HEK293T (cell line): ENCODE measurements at places on chromosomes 6 and 20.

- DNase-seq, result no peak
Measured at GRCh38 chr6:168877821-168878282, 375.8 kb downstream of the THBS2 start.

GRCh38 chr6:45577836-45578504, 200.2 kb upstream of the SUPT3H start:
- no peak for DNase-seq

GRCh38 chr6:47083586-47084047, 41.5 kb upstream of the ADGRF1 start:
- no peak for DNase-seq

- no peak for DNase-seq
Measured at GRCh38 chr6:69084746-69085335, 449.8 kb downstream of the ADGRB3 start.

DNA sequence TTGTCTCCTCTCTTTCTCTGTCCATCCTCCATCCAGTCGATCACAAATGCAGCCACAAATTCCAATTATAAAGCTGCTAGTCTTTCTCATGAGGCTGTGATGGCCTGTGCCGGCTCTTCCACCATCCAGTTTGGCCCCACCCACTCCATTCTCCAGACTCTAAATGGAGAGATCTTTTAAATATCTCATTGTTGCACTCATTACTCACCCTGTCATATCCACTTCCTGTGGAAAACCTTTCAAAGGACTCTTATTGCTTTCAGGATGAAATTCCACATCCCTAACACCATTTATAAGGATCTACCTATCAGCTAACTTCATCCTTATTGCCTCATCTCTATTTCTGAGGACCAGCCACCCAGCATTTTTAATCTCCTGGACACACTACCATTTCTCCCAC, 70.6 kb downstream of the NRN1 start:
- DNase-seq, result no peak

- DNase-seq, result no peak
Measured at GRCh38 chr6:100228437-100228833, 234.4 kb upstream of the MCHR2 start.

DNA sequence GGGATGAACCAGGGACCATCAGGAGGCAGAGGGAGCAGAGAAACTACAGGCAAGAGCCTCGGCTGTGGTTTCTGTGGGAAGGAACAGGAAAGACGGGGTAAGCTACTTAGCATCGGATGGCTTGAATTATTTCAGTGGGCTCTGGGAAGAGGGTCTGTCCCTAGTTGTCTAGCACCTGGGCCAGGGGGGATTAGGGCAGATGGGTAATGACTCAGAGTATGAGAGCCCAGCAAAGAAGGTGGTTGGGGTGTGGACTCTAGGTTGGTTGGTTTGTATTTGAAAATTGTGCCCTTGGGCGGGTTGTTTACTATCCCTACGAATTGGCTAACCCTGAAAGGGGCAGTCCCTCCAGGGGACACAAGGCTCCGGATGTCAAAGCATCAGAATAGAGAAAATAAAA, 148.5 kb upstream of the TAB2 start:
- no peak for DNase-seq

DNA sequence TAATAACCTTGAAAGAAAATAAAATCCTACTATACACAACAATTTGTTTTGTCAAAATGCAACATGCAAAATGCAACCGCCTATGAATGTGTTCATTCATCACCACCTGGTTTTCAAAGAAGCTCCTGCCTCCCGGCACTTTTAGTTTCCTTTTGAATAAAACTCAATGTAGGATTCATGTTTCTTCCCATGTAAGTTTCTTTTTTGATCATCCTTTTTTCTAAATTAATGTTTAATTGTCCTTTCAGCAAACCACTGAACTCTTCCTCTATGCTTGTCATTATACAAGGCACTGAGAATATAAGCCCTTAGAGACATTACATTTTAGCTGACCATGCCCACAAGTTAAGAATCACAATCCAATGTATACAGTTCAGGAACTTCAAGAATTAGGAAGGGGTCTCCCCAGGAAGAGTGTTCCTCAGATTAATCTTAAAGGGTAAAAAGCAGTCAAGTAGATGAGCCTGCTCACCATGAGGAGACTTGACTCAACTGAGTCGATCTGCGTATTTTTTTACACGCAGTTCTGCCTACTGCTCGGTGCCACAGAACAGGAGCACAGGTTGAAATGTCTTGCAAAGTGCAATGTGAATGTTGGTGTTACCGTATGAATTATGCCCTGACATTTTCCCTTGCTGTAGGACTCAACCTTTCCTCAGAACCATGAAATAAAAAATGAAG, 7.2 kb upstream of the THEMIS start:
- DNase-seq, result no peak

- DNase-seq, result no peak
Measured at GRCh38 chr6:138431256-138432062, 27.4 kb downstream of the HEBP2 start.

DNA sequence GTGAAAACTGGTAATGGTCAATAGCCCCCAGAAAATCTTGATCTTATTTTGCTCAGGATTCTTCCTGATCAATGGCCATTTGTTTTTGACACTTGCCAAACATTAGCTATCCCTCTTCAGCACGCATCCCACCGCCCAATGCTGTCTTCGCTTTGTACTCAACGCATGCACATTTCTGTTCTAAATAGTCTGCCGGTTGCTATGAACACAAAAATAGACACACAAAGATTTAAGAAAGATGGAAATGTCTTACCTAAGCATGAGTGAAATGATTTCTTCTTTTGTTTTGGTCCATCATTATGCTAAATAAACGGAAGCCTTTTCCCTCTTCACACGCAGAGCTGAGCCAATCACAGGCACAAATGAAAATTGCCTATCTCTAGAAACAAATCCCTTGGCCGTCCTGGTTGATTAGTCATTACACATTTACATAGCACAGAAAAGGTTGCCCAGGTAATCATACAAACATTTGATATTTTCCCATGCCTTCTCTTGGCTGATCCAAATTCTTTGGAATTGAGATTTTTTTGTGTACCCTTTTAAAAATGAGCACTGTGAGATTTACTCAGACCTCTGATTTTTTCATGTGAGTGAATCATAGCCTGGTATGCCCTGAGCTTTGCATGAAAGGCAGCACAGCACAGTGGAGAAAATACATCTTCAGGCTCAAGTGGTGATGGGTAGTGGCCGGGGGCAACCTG, 70.5 kb upstream of the FAM184A start:
- DNase-seq, result no peak

DNA sequence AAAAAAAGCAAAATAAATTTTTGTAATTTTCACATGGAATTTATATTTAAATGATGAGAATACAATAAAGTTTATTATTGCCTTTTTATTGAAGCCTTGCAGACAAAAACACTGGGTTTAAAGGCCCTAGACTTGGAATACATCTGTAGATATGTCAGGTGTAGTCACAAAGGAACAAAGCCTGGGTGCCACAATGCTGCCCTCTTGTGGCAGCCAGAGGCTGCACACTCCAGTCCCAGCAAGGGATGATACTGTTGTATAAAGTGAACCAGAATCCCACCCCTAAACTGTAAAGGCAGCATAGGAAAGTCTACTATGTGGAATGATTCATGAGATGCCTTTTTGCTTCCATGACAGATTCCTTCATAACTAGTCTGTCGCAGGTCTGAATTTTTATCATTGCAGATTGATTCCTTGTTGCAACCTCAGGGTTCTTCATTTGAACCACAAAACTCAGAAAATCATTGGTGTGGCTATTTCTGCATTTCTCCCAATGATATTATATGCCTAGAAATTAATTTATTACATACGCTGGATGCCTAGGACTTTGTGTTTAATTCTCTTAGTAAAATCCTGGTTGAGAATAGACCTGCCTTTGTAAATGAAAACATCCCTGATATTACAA, 37.0 kb downstream of the MAK start:
- DNase-seq, result peak; percentile 80

- DNase-seq, result no peak
Measured at GRCh38 chr6:132089173-132089572, 138.0 kb upstream of the CCN2 start.

- no peak for DNase-seq
Measured at GRCh38 chr6:7148100-7148822, 40.5 kb downstream of the RREB1 start.

DNA sequence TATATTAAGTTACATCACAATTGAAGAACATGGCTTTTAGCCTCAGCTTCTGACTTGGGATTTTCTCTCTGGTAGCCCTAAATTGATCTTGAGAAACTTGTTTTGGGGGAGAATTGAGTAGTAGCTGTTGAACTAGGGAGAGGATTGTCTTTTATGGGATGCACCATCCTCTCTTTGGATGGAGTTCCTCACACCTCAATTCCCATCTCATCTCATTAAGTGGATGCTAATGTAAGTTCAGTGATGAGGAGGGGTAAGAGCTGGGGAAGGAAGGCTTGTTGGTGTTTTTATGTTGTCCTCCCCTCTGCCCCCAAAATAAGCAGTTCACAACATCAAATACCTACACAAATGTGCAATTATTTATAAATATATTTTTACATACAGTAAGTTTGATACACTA, 4.0 kb downstream of the GJA1 start:
- no peak for DNase-seq

GRCh38 chr20:37803438-37804307, 99.3 kb upstream of the VSTM2L start:
- no peak for DNase-seq

GRCh38 chr20:21377701-21378100, 19.6 kb downstream of the NKX2-4 start:
- no peak for DNase-seq

DNA sequence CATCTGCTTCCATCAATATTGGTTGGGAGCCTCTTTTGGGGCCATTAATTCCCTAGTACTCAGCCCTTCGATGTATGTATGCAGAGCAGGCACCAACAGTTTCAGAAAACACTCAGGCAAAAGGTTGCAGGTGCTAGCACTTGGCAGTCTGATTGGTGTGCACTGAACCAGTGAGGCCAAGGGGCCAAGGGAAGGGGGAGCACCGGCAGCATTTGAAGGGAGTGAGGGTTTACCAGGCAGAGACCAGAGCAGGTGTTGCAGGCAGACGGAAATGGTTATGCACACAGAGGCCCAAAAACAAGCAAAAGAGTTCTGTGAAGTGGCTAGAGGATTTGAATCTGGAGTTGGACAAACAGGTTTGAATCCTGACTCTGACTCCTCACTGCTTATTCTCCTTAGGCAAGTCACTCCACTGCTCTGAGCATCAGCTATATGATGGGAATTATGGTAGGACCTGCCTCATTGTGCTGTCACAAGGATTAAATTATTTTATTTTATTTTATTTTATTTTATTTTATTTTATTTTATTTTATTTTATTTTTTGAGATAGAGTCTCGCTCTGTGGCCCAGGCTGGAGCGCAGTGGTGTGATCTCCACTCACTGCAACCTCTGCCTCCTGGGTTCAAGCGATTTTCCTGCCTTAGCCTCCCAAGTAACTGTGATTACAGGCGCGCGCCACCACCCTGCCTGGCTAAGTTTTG, 58.1 kb upstream of the SHLD1 start:
- DNase-seq, result no peak

DNA sequence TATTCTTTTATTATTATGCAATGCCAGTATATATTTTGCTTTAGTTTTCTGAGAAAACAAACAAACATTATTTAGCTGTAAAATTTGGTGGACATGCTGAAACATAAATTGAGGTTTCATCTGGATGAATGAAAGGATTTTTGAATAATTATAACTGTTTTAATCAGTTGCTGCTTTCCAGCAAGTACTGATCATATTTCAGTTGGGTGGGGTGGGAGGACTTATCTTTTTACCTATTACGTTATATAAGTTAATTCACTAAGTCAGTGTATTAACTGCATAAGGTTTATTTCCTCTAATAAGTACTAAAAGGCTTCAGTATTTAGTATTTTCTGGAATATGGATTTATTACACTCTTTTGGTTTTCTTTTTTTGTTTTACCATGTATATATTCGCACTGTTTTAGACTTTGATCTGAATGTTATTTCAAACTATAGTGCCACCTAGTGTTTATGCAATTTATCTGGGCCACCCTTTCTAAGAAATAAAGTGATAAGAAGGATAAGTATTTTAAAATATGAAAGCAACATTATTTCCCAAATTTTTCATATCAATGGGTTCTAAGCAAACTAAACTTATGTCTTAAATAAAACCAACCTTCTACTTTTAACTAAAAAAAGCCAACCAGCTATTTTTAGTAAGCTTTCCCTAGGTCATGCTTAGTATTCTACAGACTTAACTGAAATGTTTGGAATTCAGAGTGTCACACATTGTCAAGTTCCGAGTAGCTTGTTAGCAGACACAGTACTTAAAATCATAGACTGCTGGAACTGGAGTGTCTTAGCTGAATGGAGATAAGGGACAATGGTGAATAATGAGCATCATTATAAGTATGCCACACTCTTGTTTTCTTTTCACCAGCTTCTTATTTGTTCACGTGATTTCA, 105.4 kb upstream of the MCHR2 start:
- no peak for DNase-seq

DNA sequence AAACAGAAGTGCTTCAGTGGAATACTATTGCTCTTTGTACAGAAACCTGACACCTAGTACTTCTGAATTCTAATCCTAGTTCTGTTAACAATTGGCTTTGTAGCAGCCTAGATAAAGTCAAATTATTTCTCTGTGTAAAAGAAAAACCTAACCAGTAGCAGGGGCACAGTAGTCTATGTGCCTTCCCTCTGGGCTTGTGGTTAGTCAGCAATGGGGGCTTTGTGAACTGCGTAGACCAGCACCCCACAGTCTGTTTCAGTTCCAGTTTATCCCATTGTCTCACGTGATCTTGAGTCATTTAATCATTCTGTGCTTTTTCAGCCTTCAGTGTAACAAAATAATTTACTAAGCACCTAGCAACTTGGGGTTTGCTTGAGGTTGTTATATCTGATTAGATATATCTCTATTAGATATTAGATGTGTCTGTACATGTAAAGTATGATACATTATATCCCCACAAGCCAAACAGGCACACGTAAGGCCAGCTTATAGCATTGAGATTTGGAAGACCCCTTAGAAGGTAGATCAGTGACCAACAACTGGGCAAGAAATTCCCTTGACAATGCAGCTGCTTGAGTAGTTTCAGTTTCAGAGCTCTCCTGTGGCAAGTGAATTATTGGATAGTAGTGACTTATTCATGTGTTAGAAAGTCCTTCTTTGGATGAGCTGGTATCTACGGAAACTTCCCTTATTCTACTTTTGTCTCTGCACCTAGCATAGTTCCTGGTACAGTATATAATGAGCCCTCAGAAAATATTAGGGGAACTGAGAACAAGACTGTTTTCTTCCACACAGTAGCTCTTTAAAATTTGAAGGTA, 27.9 kb upstream of the CCR6 start:
- DNase-seq, result no peak

- no peak for DNase-seq
Measured at GRCh38 chr6:107098436-107099307, 16.6 kb downstream of the BEND3 start.
